ENCODE measurements at places on chromosomes 6 and 20. TPM values are rescaled to one million over a fixed set of nuclear protein-coding genes. Genes with fewer than 3 reads are reported as not detected.

Gene ERMARD
- 29.3 TPM for total RNA-seq

Gene SPTLC3
- total RNA-seq = 12.1 TPM

Gene NFATC2
- 11.7 TPM for total RNA-seq

Gene SPATA25
- 2.9 TPM for total RNA-seq

Gene SLC22A16
- total RNA-seq = 0.69 TPM

Gene RCAN2
- 235 TPM for total RNA-seq

Gene OR2H2
- total RNA-seq = not detected

Gene CCN6
- not detected for total RNA-seq

Gene SAYSD1
- 16.6 TPM for total RNA-seq

Gene PCK1
- 0.21 TPM for total RNA-seq

Gene PRDM13
- total RNA-seq = not detected

Gene SLC2A10
- 25.6 TPM for total RNA-seq

Gene PREX1
- 44.3 TPM for total RNA-seq

Gene SLC22A23
- total RNA-seq = 9.4 TPM

Gene KIAA0408
- 6.2 TPM for total RNA-seq

Gene GNMT
- total RNA-seq = 0.88 TPM

Gene PHACTR1
- total RNA-seq = 89.4 TPM

Gene SOBP
- total RNA-seq = 20.2 TPM

Gene SASH1
- 120 TPM for total RNA-seq

Gene CLIC5
- total RNA-seq = 9.2 TPM

Gene NMBR
- not detected for total RNA-seq

Gene CCN2
- 1,507 TPM for total RNA-seq

Gene DEFB124
- 7.6 TPM for total RNA-seq
